ENCODE measurements at places on chromosomes 6 and 20. TPM values are rescaled to one million over a fixed set of nuclear protein-coding genes. Genes with fewer than 3 reads are reported as not detected.

SIRPA gene
- 20.1 TPM for total RNA-seq

TBX18 gene
- 45.5 TPM for total RNA-seq

SOX18 gene
- 0.36 TPM for total RNA-seq

SCGN gene
- not detected for total RNA-seq

FAM184A gene
- not detected for total RNA-seq

VNN1 gene
- not detected for total RNA-seq

KIF13A gene
- total RNA-seq, result 13.5 TPM

TNF gene
- 0.54 TPM for total RNA-seq

PBOV1 gene
- not detected for total RNA-seq

SRSF12 gene
- 0.54 TPM for total RNA-seq

CFAP206 gene
- total RNA-seq, result not detected

XKR7 gene
- total RNA-seq, result not detected

TUBB2B gene
- 6.3 TPM for total RNA-seq

COL9A3 gene
- total RNA-seq, result 22.5 TPM

LHFPL5 gene
- not detected for total RNA-seq

PPDPF gene
- total RNA-seq, result 228 TPM

C6orf141 gene
- not detected for total RNA-seq

CST2 gene
- total RNA-seq, result 0.16 TPM

C6orf163 gene
- 0.18 TPM for total RNA-seq

HSPA1B gene
- total RNA-seq, result 61.4 TPM

IRAK1BP1 gene
- total RNA-seq, result 1.6 TPM

DLK2 gene
- total RNA-seq, result 1.8 TPM

NFATC2 gene
- 0.36 TPM for total RNA-seq

LINC00237 gene
- total RNA-seq, result not detected

LTA gene
- not detected for total RNA-seq

MTFR2 gene
- 0.90 TPM for total RNA-seq

UBD gene
- total RNA-seq, result not detected

GSTA2 gene
- total RNA-seq, result not detected

CEP43 gene
- 9.4 TPM for total RNA-seq

LGSN gene
- total RNA-seq, result not detected

SLC4A11 gene
- 0.81 TPM for total RNA-seq

KLC4 gene
- total RNA-seq, result 9.4 TPM

ZBTB9 gene
- 3.1 TPM for total RNA-seq

NT5E gene
- 55.4 TPM for total RNA-seq

SPAG4 gene
- total RNA-seq, result 32.9 TPM

ANKRD66 gene
- total RNA-seq, result not detected

SLC17A3 gene
- not detected for total RNA-seq

PCK1 gene
- not detected for total RNA-seq

LPA gene
- not detected for total RNA-seq

CST4 gene
- not detected for total RNA-seq

HLA-E gene
- total RNA-seq, result 191 TPM

PRSS35 gene
- 0.65 TPM for total RNA-seq

C20orf144 gene
- not detected for total RNA-seq

RNF144B gene
- total RNA-seq, result 3.2 TPM

SLC29A1 gene
- 40.3 TPM for total RNA-seq

HLA-DQA2 gene
- total RNA-seq, result not detected

PPP1R3G gene
- 1.3 TPM for total RNA-seq

MUC22 gene
- not detected for total RNA-seq

CPNE5 gene
- total RNA-seq, result under 0.01 TPM

ANKS1A gene
- 8.6 TPM for total RNA-seq

MAP1LC3A gene
- 94.8 TPM for total RNA-seq
